ENCODE measurements at places on chromosomes 4 and X.

GRCh38 chr4:3724319-3725231 lies 41.6 kb upstream of the ADRA2C start:
- DNase-seq, result no peak

DNA sequence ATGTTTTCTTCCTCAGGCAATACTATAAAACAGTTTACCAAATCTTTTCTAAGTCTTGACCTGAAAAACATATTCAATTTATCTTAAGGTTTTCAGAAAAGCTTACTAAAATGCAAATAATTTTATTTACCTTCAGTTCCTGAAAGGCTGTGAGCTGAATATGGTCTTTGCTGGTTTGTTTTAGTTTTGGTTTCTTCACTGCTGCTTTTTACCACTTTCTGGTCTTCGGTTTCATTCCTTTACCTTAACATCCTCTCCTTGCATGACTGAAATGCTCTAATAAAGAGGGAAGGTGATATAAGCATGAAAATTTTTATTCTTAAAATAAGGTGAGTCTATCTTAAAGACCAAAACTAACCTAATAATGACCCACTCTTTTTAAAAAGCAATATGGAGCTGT lies 97.1 kb upstream of the NRK start:
- DNase-seq, result no peak

DNA sequence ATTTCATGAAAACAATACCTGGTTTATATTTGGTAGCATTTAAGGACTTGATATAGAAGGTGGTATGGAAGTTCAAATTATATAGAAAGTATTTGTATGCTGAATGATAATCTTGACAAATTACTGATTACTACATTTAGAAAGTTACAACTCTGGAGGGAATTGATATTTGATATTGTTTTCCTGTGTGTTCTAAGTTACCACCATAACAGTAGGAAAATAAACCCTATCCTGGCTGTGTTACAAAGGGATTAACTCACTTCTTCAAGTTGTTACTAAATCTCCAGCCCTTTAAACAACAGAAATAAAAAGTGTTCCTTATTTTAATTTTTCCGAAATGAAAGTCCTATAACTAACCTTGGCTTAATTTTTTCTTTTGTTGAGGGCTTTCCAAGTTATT lies 36.6 kb downstream of the FHL1 start:
- DNase-seq, result no peak

DNA sequence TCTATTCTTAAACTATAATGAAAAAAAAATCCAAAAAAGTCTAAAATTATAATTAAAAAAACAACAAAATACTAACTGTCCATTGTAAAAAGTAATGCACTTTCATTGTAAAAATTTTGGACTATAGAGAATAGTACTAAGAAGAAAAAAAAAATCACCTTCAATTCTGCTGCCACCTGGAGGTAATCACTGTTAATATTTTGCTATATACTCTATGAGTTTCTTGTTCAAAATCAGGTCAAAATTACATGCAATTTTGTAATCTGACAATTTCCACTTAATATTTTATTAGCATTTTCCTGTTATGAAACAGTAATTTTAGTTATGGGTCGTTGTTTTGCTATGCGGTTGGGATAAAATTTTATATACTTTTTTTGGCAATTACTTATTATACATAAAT lies 62.0 kb downstream of the HTT start:
- DNase-seq, result no peak

- no peak for DNase-seq
Measured at GRCh38 chrX:135981010-135981409, 4.2 kb upstream of the SLC9A6 start.

DNA sequence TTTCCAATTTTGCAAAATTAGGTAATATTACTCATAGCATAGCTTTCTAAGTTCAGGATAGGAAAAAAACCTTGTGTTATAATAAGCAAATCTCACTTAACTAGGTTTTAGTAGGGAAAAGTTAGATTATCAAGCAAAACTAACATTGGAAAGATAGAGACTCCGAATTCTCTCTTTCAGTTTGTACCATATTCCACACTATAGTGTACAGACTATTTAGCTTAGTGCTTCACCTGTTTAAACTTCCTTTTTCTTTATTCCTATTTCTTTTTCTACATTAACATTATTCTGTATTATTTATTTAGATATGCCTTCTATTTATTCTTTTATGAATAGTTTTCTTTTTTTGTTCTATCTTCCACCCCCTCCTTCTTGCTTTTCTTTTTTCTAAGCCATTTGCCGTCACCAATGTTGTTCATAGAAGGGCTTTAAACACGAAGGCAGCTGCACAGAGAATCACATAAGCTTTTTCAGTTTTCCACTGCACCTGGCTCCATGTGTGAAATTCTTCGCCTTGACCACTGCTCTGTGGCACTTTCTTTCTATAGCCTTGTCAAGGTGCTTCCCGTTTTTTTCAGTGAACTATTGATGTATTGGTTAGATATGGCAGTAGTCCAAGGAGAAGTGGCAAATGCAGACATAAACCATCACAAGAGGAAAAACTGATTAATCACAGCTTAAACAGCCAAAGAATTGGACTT lies 8.5 kb downstream of the PCDH10 start:
- no peak for DNase-seq

Measured in GM19239 (cell line).